ENCODE measurements at places on chromosomes 11 and 22. TPM values are rescaled to one million over a fixed set of nuclear protein-coding genes. Genes with fewer than 3 reads are reported as not detected.

GRCh38 chr11:119373921-119374631 lies 7.4 kb downstream of the USP2 start:
- DNase-seq = no peak

DNA sequence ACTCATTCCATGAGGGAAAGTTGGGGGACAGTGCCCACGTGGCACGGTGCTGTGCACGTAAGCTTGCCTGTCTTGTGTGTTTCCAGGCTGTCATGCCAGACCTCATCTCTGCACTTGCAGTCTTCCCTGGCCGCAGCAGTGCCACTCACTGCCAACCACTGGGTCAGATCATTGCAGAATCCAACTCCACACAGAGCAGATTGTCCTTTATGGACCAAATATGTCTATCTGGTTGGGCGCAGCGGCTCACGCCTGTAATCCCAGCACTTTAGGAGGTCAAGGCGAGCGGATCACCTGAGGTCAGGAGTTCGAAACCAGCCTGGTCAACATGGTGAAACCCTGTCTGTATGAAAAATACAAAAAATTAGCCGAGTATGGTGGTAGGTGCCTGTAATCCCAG lies 4.4 kb upstream of the PPARA start:
- no peak for DNase-seq

The TUB gene
- 8.7 TPM for total RNA-seq

DNA sequence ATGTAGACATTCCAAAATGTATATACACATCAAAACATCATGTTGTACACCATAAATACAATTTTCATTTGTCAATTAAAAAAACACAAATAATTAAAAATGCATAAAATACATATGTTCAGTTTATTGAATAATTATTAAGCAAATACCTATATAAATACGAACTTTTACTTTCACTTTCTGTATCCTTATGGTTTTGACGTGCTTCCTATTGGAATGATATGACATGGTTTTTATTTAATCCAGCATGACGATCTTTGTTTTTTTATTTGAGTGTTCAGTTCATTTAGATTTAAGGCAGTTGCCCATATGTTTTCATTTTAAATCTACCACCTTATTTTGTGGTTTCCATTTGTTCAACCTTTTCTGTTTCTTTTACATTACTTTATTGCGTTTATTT lies 198.3 kb upstream of the PLET1 start:
- DNase-seq = no peak

DNA sequence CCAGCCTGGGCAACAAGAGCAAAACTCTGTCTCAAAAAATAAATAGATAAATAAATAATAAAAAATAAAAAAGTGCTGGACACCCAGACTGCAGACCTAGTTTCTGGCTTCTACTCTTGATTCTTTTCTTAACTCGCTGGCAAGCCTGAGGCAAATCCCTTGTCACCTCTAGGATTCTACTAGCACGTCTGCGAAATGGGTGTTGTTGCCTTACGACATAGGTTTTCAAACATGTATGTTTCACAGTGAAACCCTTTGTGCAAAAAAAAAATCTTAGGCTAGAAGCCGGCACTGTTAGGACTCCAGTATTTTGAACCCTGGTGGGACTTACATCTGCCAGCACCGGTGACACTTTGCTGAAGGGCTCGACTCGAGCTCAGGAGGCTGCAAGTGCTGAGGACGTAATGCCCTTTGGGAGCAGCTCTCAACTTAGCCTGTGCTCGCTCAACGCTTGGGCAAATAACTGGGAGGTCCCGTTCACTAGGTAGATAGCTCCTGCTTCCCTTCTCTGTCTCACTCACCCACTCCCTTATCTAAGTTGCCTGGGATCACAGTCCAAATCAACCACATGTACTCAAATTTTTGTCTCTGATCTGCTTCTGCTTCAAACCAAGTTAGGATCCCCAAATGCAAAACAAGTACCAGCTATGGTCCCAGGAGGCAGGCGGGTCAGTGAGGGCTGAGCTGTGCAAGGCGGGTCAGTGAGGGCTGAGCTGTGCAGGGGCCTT lies 34.7 kb upstream of the MYH9 start:
- DNase-seq = no peak

DNA sequence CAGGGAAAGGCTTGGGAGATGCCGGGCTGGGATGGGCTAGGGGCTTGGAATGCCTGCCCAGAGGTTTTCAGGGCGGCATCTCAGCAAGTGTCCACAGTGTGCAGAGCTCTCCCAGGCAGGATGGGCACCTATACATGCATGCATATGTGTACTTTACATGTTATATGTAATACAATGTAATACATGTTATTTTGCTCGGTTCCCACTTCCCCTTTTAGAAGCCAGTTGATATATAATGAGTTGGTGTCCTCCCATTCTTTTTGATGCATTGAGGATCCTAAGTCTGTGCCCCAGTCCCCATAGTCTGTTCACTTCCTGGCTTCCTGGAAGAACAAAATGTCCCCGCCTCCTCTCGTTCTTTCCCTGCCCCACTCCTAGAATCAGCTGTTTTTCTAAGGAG lies 20.1 kb upstream of the EIF3D start:
- DNase-seq = no peak

DNA sequence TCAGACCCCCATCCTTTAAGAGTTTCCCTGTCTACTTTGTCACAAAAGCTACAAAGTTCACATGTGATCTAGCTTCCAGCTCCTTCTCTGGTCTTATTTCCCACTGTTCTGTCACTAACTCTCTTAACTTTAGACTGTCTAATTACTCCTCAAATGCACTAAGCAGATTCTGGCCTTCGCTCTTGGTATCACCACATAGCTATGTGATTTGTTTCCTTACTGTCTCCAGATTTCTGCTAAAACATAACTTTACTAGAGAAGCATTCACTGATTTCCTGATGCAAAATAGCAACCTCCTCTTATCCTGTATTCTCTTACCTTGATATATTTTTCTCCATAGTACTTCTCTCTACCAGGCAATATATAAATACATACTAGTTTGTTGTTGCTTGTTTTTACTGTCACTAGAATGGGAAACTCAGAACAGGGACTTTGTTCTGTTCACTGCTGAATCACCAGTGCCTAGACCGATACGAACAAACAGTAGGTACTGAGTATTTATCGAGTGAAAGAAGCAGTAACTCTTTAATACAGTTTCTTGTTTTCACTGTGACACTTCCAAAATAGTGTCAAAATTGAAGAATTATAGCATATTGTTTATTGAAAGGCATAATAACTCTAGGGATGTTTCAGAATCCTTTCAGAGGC lies 205.6 kb downstream of the DDX10 start:
- DNase-seq = no peak

- DNase-seq = peak; percentile 25
These were observed 23.3 kb upstream of the POU2AF1 start for GRCh38 chr11:111402411-111402810.

DNA sequence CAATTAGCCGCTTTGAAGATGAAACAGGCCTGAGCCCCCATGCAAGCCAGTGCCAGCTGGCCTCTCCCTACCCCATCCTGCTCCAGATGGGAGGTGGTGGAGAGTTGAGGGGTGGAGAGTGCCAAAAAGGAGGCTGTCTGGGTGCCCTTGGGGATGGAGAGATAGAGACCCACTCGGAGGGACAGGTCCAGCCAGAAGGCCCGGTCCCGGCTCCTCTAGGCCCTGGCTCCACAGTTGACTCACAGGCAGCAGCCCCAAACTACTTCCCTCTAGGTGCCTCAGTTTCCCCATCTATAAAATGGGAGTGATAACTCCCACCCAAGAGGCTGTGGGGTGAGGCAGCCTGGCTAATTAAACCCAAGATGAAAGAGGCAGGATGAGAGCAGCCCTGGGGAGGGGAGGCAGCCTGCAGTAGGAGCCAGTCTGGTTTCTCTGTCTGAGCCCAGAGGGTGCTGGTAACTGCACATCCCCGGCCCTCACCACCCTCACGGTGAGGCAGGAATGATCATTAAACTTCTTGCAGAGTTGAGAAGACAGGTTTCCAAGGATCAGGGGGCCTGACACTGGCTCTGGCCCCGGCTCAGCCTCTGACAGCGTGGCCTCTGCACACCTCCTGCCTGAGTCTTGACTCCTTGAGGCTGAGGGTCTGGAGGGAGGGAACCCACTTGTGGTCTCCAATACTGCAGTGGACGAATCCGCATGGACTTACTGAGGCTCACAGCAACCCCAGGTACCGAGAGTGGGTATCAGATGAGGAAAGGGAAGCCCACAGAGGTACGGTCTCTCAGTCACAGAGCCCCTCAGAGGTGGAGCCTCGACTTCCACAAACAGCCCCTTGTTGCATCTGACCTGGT lies 1.4 kb upstream of the AP5B1 start:
- DNase-seq = no peak

GRCh38 chr11:8296872-8297271 lies 33.2 kb upstream of the LMO1 start:
- peak; percentile 57 for DNase-seq

The DNAJB7 gene
- not detected for total RNA-seq
